ENCODE measurements at places on chromosomes 11 and 22. TPM values are rescaled to one million over a fixed set of nuclear protein-coding genes. Genes with fewer than 3 reads are reported as not detected.

The OR52I2 gene
- not detected for total RNA-seq

The ADAMTS8 gene
- not detected for total RNA-seq

The MRGPRX3 gene
- total RNA-seq = not detected

The TMEM218 gene
- 29.8 TPM for total RNA-seq

The OR51B4 gene
- total RNA-seq = not detected

The SMIM35 gene
- total RNA-seq = not detected

The JAML gene
- total RNA-seq = not detected

The TRIM49 gene
- total RNA-seq = not detected

The APOA4 gene
- total RNA-seq = not detected

The MS4A1 gene
- not detected for total RNA-seq

The CPT1B gene
- 1.8 TPM for total RNA-seq

The CTSW gene
- total RNA-seq = not detected

The B4GALNT4 gene
- 2.3 TPM for total RNA-seq

The LAYN gene
- 9.6 TPM for total RNA-seq

The FAM111B gene
- total RNA-seq = 2.0 TPM

The C22orf39 gene
- 24.2 TPM for total RNA-seq

Data from cardiac atrium fibroblast (primary cell).